Colonic mucosa (tissue), 4 donors: ENCODE measurements at places on chromosomes 12 and 14. TPM values are rescaled to one million over a fixed set of nuclear protein-coding genes. Genes with fewer than 3 reads are reported as not detected.

Gene ZFYVE1
- total RNA-seq, result 11.7 TPM

Gene GPRC5A
- total RNA-seq, result 246 TPM

Gene LALBA
- total RNA-seq, result not detected

Gene NYNRIN
- 26.7 TPM for total RNA-seq

Gene ACSM4
- not detected for total RNA-seq

Gene GARIN6
- not detected for total RNA-seq

Gene NEUROD4
- total RNA-seq, result not detected

DNA sequence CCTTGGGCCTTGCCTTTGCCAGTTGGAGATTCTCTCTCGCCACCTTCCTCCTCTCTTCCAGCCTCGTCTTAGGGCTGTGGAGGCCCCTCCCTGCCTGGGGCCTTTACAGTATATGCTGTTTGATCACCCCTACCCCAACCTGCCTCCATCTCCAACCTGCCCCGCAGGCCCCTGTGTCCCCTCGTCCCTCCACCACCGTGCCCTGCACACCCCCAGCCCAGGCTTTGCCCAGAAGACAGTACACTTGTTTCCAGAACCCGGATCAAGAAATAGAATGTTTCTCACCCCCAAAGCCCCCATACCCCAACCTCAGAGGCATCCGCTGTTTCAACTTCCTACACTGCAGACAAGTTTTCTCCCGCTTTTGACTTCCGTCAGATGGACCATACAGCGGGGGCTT is 202.3 kb upstream of the C14orf180 start:
- no peak for DNase-seq

DNA sequence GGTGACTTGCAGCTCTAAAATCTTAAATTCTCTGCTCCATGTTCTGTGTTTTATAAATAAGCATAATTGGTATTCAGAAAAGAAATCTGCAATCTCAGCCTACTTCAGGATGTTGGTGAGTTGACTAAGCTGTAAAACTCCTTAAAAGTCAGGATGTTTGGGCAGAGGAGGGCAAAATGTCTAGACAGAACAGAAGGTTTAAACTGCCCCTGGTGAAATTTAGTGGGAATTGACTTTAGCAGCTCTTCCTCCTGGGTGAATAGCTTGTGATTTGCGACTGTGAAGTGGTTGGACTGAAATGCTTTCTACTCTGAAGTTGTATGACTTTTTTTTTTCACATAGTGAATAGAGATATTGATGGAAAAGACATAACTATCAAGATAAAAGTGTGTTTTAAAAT is 85.8 kb downstream of the CAND1 start:
- DNase-seq, result no peak

DNA sequence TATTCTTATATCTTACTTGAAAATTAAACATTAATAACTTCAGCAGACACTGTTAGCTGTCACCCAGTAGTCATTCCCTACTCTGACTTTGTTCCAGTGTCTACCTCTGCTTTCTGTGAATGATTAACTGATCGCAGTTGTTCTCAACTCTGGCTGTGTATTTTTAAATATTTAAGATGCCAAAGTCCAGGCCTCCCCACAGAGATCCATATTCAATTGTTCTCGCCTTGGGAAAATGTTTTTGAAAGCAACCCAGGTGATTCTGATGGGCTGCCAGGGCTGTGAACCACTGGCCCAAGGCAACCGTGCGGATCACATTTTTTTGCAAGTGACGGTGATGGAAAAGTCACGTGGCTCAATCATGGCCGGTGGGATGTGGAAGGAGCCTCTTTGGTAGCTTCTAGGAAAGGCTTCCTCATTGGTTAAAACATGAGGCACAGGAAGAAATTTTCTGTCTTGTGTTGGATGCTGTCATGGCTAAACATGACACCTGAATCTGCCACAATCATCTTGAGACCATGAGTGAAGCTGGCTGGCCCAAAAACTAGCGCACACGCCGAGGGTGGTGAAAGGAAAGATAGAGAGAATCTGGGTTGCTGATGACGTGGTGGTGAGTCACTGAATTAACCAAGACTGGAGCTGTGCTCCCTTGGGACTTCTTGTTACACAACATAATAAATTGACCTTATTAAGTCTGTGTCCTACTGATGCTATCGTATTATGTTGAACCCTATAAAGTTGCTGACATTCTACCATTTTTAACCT is 37.2 kb downstream of the RDH12 start:
- peak; percentile 58 for DNase-seq

- DNase-seq, result no peak
Observed at GRCh38 chr12:89235189-89235993, 116.9 kb downstream of the DUSP6 start.

DNA sequence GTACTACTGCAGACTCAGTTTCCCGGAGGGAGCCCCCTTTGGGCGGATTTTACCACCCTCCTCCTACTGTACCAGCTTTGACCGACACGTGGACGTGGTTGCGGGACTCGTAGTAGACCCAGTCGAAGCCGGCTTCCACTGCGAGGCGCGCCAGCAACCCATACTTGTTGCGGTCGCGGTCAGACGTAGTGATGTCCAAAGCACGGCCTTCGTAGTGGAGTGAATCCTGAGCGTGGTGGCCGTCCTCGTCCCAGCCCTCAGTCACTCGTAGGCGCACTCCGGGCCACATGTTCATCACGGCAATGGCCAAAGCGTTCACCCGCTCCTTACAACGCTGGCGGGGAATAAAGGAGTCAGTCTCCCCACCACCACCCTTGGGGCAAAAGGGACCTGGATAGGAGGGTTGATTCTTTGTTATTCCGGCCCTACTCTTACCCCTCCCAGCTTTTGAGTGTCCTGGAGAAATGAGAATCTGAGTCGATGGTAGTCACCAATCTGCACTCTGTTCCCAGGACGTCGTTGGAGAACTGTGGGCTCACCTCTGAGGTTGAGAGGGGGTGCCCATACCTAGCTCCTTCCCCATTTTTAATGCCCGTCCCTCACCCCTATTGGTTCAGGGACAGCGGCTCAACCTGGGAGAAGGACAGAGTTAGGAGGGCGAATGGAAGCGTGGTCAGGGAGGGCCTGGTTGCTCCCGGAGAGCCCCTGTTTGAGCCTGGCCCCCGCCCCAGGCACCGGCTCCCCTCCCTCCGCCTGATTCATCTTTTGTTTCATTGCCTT is 3.4 kb downstream of the DHH start:
- no peak for DNase-seq

DNA sequence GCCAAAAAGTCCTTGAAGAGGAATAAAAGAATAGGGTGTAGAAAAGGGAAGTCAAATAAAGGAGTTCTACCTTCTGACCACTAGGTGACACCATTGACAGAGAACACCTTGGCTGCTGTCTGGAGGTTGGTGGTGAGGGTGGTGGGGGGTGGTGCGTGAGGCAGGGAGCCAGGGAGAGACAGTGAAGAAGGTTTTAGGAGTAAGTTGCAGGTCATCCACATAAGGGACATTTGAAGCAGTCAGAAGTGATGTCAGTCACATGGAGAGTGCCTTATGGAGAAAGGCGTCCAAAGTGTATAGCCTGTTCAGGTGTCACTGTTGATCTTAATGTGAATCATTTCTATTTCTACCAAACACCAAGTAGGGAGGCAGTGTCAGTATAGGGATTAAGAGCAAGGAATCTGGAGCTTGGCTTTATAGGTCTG is 279.3 kb upstream of the DDHD1 start:
- DNase-seq, result no peak

DNA sequence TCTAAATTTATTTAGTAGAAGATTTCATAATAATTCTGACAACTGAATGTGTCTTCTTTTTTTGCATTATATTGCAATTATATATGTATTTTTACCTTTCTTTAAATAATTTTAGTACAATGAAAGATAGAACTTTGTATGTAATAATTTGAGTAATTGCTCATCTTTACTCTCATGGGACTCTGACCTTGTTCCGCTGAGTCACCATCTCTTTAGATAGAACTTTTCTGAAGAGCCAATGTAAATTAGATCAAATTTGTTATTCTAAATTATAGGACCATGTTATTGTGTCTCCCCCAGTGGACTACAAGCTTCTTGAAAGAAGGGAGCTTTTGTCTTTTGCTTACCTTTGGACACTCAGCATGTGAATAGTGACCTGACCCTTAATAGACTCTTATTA is 96.1 kb downstream of the TRHDE start:
- DNase-seq, result no peak

DNA sequence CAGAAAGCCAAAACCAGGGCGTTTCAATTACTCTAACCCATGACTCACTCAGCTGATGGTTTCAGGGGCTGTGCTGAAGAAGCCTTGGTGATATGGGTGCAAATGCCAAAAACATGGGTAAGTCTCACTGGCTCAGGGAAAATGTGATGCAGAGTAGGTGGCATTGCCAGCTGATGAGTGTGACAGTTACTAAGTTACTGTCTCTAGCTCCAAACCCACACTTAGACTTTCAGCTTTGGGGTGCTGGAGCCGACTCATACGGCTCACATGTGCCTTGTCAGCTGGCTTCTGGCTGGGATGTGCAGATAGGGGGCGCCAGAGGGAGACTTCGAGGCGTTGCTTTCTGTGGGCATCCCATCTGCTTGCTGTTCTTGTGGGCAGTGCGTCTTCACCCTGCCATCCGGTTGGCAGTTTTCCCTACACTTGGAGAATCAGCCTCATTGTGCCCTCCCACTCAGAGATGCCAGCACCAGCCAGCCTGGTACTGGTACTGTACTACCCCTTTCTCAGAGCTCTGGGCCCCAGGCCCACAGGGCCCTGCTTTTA is 11.1 kb upstream of the KRT7 start:
- peak; percentile 81 for DNase-seq

GRCh38 chr12:92134638-92135274 is 10.9 kb downstream of the BTG1 start:
- no peak for DNase-seq

DNA sequence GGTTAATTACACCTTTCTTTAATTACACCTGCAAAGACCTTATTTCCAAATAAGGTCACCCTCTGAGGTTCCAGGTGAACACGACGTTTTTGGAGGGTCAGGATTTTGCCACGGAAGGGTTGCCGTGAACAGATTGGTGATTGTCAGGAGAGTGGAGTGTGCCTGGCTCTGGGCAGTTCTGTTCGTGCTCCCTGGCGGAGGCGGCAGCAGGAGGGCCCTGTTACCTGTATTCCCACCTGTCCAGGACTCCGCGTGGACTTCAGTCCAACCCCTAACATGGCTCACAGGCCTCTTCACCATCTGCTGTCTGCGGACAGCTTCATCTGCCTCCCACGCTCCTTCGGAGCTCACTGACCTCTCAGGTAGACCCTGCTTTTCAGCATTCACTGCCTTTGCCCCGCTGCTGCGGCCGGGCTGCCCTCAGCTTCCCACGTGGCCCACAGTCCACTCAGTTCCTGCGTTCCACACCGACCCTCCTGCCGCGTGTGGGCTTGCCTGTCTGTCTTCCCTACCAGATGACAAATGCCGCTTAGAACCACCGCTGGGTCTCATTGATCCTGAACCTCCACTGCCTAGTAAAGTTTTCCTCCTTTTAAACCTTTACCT is 187.5 kb upstream of the DIO3 start:
- DNase-seq, result no peak

DNA sequence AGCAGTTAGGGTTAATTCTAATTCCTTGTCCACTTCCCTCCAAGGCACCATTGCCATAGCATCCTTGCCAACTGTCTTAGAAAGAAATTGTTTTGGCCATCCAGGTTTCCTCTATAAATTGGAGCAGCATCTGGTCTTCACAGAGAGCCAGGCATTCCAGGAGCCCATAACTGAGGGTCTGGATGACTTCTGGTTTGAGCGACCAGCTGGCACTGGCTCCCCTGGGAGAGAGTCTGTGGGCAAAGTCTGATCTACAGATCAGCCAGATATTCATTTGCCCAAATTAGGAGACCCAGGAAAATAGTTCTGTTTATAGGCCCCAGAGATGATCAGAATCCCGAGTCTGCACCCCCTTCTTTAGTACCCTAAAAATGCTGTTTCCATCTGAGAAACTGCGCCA is 16.0 kb downstream of the VSX2 start:
- DNase-seq, result no peak

DNA sequence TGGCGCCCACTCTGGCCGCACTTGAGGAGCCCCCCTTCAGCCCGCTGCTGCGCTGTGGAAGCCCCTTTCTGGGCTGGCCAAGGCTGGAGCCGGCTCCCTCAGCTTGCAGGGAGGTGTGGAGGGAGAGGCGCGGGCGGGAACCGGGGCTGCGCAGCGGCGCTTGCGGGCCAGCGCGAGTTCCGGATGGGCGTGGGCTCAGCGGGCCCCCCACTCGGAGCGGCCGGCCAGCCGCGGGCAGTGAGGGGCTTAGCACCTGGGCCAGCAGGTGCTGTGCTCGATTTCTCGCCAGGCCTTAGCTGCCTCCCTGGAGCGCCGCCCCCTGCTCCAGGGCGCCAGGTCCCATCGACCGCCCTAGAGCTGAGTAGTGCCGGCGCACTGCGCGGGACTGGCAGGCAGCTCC is 8.0 kb upstream of the VWF start:
- DNase-seq, result no peak

GRCh38 chr12:70031046-70031445 is 206.0 kb downstream of the MYRFL start:
- DNase-seq, result no peak

DNA sequence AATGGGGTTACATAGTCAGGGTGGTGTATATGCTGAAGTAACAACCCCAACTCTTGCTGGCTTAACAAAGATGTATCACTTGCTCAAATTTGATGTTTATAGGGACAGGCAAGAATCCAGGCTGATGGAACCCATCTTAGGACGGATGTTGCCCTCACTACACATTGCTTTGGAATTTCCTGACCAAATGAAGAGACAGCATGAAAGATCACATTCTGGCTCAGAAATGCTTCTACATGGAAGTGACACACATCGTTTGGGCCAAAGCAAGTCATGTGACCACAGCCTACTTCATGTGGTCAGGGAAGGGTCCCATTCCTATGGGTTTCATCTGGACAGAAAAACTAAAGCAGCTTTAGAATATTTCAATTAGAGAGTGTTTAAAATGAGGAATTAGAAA is 345.8 kb downstream of the TMEM132D start:
- no peak for DNase-seq

GRCh38 chr12:12654691-12655460 is 41.1 kb downstream of the GPR19 start:
- no peak for DNase-seq
